ENCODE measurements at places on chromosomes 1 and 21. TPM values are rescaled to one million over a fixed set of nuclear protein-coding genes. Genes with fewer than 3 reads are reported as not detected.

Gene OR6K3
- total RNA-seq: not detected

Gene CBR3
- total RNA-seq: 1.8 TPM

Gene AK5
- total RNA-seq: 1.9 TPM

Gene OPRD1
- total RNA-seq: not detected

Gene RASAL2
- total RNA-seq: 26.0 TPM

Gene DMBX1
- total RNA-seq: not detected

Gene CYP2J2
- total RNA-seq: 20.4 TPM

Gene ZNF593OS
- not detected for total RNA-seq

Gene MAP3K21
- 4.7 TPM for total RNA-seq

Gene SLC16A4
- 3.3 TPM for total RNA-seq

Gene GCSAML
- 0.91 TPM for total RNA-seq

Gene ADAM30
- total RNA-seq: not detected

Gene DDAH1
- 51.2 TPM for total RNA-seq

Gene FCMR
- total RNA-seq: 17.1 TPM

All from ureter (tissue), 1 donor.